ENCODE measurements at places on chromosomes 2 and 18. TPM values are rescaled to one million over a fixed set of nuclear protein-coding genes. Genes with fewer than 3 reads are reported as not detected.

EFHD1 gene
- total RNA-seq = 7.0 TPM

AFF3 gene
- total RNA-seq = 7.2 TPM

SAG gene
- total RNA-seq = 0.18 TPM

DNA sequence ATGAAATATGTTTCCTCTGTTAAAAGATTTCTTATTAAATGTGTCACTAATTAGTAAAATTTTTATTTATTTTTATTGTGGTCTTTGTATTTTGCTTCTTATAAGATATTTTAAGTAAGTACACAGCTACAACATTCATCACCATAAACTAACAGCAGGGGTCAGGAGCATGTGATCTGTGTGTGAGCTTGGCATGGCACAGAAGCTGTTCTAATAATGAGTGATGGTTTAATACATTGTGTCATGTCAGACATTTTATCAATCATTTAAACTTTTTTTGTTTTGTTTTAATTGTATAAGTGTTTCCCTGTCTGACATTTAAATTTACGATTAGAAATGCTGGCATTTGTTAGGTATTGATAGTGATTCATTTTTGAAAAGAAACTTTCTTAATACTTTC is 585.4 kb downstream of the DSC3 start:
- no peak for DNase-seq
- no peaks in the 10 kb centered on the region for H3K4me1 ChIP-seq
- H3K27me3 ChIP-seq = no peaks in the 10 kb centered on the region
- no peak overlapping the region for H3K4me3 ChIP-seq
- no peaks in the 10 kb centered on the region for H3K36me3 ChIP-seq
- H3K27ac ChIP-seq = no peak overlapping the region

DNA sequence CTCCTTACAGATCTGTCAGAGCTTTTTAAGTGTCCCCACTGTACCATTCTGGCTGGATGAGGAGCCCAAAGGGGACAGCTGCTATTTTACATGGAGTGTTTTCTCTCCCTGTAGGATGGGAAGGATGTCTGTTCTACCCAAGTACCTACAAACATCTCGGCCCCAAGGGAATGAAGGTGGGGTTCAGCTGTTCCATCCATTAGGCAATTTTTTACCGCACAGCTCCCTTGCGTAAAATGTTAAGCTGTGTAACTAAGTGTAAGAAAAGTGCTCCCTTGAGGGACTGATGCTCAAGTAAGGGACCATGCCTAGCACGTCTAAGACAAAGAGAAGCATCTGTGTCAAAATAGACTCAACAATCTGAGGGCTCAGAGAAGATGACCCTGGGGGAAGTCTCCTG is 180.3 kb downstream of the MYO5B start:
- no peaks in the 10 kb centered on the region for H3K36me3 ChIP-seq
- no peak overlapping the region for H3K4me3 ChIP-seq
- H3K27ac ChIP-seq = no peak overlapping the region
- DNase-seq = no peak

DNA sequence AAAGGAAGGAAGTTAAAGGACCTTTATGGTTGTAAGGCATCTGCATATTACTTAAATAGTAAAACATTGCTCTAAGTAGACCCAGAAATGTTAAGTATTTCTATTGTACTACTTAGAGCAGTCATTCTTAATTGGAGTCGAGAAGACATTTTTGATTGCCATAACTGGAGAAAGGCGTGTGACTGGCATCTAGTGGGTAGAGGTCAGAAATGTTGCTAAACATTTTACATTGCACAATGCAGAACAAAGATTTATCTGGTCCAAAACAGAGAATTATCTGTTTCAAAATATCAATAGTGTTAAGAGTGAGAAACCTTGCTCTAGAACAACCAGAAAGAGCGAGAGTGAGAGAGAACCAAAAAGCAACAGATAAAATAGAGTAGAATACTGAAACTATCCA is 23.3 kb upstream of the ROCK1 start:
- H3K27ac ChIP-seq = no peak overlapping the region
- H3K27me3 ChIP-seq = no peaks in the 10 kb centered on the region
- H3K4me3 ChIP-seq = no peak overlapping the region
- no peaks in the 10 kb centered on the region for H3K4me1 ChIP-seq

- no peak overlapping the region for H3K27ac ChIP-seq
- no peaks in the 10 kb centered on the region for H3K4me1 ChIP-seq
- H3K4me3 ChIP-seq = no peak overlapping the region
- DNase-seq = no peak
- no peaks in the 10 kb centered on the region for H3K36me3 ChIP-seq
Observed at GRCh38 chr2:106857882-106858478, 28.0 kb downstream of the ST6GAL2 start.

- H3K4me1 ChIP-seq = no peaks in the 10 kb centered on the region
- H3K36me3 ChIP-seq = no peaks in the 10 kb centered on the region
- peak; percentile 19 for DNase-seq
- no peaks in the 10 kb centered on the region for H3K27me3 ChIP-seq
Observed at GRCh38 chr18:33116376-33116775, 324.1 kb downstream of the CCDC178 start.

DNA sequence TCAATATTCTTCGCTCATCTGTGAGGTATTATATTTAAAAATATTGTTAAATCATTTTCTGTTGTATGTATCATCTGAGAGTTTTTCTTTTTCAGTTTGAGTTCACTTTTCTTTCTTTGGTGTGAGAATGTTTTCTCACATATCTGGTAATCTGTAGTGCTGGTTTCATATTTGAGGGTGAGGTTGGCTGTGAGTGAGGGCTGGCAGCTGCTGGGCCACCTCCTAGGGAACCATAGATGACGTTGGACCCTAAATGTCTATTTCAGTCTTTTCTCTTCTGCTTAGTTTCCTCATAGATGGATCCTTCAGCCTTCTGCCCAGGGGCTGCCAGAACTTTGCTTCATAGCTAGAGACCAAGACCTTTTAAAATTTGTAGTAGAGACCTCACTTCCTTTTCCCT is 33.5 kb downstream of the MGAT5 start:
- no peak overlapping the region for H3K4me3 ChIP-seq
- H3K27me3 ChIP-seq = no peaks in the 10 kb centered on the region
- no peaks in the 10 kb centered on the region for H3K36me3 ChIP-seq
- DNase-seq = no peak
